ENCODE measurements at places on chromosomes 16 and 17.

- DNase-seq, result peak; percentile 73
Measured at GRCh38 chr16:15949210-15950160, at the start of gene ABCC1. ABCC1 (plus strand) TSS chr16:15949616; CDS start chr16:15949752, 136 bp downstream.

DNA sequence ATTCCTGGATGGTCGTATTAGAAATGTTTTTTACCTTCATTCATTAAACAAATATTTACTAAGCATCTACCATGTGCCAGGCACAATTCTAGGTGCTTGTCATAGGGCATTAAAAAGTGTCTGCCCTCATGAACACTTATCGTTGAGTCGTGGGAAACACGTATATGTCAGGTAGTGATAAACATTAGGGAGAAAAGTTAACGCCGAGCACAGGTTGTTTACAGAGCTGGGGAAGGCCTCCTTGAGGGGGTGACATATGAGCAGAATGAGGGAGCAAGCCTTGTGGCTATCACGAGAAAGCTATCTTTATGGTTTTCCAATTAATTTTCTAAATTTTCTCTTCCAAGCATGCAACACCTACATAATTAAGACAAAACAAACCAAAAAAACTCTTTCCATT, 985 bp upstream of the ZNF213 start:
- no peak for DNase-seq

- no peak for DNase-seq
Measured at GRCh38 chr16:85657267-85657650, 31.5 kb downstream of the GINS2 start.

- no peak for DNase-seq
Measured at GRCh38 chr17:41522301-41523224, 3.9 kb upstream of the KRT15 start.

DNA sequence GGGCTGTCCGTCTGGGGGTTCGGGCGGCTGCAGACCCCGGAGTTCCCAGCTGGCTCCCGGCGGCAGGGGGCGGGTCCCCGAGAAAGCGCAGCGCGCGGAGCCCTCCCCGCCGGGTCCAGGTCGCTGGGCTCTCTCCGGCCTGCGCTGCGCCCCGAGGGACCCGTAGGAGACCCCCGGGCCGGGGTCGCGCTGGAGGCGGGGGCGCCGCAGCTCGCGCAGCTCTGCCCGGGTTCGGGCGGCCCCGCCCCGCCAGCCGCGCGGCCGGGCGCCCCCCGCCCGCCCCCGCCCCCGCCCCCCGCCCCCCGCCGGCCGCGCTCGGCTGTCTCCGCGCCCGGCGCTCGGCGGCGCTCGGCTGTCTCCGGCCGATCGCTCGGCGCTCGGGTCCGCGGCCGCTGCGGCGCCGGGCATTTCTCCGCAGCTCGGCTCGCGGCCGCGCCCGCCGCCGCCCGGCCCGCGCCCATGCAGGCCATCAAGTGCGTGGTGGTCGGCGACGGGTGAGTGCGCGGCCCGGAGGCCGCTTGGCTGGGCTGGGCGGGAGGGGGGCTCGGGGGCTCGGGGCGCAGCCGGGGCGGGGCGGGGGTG, at the start of gene RAC3:
Gene RAC3 (plus strand): TSS at position 376 of the 582 bp plus-strand sequence. CDS start 84 bp downstream, at position 460.
- DNase-seq, result peak; percentile 78
